GM12892 (cell line): ENCODE measurements at places on chromosomes 2 and 18.

DNA sequence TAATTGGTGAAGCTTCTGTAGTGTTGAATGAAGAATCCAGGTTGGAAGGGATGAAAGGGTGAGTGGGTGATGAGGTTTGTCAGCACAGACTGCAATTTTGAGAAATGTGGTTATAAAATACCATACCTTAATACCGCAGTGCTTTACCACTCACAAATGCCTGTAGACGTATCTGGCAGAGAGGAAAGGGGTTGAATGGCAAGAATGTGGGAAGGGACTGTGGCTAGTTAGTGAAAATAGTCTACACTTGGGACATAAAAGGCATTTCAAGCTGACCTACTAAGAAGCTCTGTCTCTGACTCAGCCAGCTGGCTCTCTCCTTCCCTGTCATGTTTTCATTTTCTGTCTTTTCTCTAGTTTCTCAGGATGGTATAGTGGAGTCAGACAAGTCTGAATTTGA, 25.1 kb downstream of the CDK15 start:
- DNase-seq = no peak

- DNase-seq = no peak
These were observed 11.2 kb upstream of the CYP27C1 start for GRCh38 chr2:127231130-127231865.

GRCh38 chr2:36445185-36445866, 89.7 kb downstream of the CRIM1 start:
- DNase-seq = no peak

- no peak for DNase-seq
These were observed 1.7 kb upstream of the GMPPA start for GRCh38 chr2:219496825-219497494.

- DNase-seq = no peak
These were observed 63.4 kb upstream of the SPTBN1 start for GRCh38 chr2:54392555-54393324.

GRCh38 chr2:122451040-122451439, 695.6 kb downstream of the TSN start:
- DNase-seq = no peak

- no peak for DNase-seq
These were observed 84.3 kb downstream of the MGAT5 start for GRCh38 chr2:134338208-134338607.

GRCh38 chr2:233474308-233475160, 92.0 kb downstream of the USP40 start:
- DNase-seq = no peak

GRCh38 chr2:30975156-30975555, 163.1 kb downstream of the GALNT14 start:
- no peak for DNase-seq

- no peak for DNase-seq
These were observed 53.6 kb upstream of the PKDCC start for GRCh38 chr2:41994233-41994637.

DNA sequence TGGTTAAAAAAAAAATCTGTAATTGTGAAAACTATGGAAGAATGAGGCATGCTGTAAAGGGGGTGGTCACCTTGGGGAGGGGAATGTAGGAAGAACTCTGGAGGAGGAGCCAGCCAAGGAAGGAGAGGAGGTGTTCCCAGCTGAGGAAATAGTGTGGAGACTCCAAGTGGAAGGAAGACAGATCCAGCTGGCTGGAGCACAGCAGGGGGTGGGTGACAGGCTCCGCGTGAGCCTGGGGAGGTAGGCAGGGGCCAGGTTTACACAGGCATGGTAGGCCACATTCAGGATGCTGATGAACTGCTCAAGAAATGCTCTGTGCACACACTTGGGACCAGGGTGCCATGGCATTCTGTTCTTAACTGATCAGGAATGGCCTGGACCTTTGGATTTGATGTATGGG, 16.8 kb downstream of the AFF3 start:
- DNase-seq = no peak

DNA sequence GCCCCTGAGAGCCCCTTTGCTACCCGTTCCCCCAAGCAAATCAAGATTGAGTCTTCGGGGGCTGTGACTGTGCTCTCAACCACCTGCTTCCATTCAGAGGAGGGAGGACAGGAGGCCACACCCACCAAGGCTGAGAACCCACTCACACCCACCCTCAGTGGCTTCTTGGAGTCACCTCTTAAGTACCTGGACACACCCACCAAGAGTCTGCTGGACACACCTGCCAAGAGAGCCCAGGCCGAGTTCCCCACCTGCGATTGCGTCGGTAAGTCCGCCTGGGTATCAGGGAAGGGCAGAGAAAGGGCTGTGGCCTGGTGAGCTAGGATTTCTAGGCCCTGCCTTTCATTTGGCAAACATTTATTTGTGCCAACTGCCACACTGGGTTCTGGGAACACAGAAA, 63.4 kb downstream of the TET3 start:
- no peak for DNase-seq

- no peak for DNase-seq
These were observed 5.7 kb downstream of the PROC start for GRCh38 chr2:127423880-127424279.

DNA sequence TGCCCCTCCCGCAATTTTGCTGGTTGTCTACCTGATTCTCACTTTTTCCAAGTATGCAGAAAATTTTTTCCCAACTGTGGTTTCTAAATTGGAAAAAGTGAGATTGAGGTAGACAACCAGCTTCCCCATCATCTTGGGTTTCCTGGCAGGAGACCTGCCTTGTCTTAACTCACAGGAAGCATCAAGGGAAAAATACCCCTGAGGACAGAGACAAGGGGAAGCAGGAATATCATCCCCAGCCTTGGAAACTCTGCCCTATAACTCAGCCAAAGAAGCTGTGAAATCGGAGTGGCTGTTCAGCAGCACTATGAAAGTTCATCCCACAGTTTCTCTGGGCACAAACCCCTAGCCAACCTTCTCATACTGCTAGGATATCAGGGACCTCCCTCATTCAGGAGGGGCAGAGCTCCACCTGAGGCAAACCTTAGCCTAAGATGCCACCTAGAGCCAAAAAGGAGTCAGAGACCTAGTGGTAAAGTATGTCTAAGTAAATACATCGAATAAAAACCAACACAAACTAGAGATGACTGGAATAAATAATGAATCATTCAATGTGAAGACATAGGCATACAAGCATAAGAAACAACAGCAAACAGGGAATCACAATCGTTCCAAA, 68.2 kb downstream of the ZSWIM2 start:
- DNase-seq = no peak

GRCh38 chr2:100606726-100607343, 44.0 kb downstream of the PDCL3 start:
- no peak for DNase-seq

DNA sequence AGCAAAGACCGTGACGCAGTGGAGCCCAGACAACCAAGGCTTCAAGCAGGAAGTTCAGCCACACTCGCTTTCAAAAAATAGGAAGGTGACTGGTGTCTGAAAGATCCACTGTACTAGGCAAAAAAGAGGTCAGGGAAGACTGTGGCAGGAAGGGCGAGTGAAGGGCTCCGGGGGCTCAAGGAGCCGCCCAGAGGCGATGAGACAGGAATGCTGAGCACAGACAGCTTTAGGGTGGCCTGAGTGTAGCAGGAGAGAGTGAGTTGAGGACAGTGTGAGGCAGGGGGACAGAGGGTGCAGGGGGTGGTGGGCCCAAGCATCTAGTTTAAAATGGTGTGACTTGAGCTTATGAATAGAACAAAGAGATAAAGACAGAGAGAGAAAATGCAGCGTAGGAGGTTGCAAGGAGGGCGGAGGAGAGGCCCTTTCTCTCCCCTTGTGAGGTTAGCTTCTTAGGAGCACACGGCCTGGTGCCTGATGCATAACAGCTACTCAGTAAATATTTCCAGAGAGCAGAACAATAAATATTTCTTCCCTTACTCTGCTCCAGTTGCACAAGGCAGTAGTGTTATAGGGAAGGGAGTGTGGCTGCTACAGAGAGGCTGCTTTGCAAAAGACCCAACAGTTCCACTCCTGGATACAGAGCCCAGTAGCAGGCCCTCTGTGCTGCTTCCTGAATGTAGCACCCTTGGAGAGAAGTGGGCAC, 789.7 kb upstream of the RAB6C start:
- no peak for DNase-seq

- no peak for DNase-seq
These were observed 64.6 kb upstream of the MYO3B start for GRCh38 chr2:170113168-170113894.

DNA sequence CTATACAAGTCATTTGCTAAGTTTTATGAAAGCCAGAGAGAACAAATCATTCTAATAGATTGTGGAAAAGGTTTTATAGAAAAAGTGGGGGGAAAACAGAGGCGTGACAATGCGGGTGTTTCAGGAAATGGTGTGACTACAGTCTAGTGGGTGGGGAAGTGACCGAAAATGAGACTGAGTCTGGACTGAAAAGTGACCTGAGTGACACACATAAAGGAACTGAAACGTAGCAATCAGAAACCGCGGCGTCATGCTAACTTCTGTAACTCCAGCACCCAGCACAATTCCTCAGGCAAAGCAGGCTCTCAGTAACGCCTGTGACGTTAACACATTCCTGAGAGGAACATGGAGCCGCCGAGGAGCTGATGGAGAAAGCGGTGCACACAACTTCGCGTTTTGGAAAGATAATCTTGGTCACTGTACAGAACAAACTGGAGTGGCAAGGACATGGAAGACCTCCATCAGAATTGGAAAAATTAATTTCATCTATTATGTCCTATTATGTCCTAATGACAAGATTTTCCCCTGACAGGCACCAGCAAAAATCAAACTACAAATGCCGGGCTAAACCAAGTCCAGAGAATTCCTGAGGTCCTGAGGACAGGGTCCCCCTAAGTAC, 1.4 kb upstream of the CD226 start:
- peak; percentile 34 for DNase-seq

GRCh38 chr18:10588975-10589374, 63.1 kb downstream of the NAPG start:
- DNase-seq = no peak

GRCh38 chr2:110858135-110858725, 125.9 kb downstream of the ACOXL start:
- peak; percentile 43 for DNase-seq

GRCh38 chr18:10476338-10476791, 21.9 kb downstream of the APCDD1 start:
- DNase-seq = no peak

DNA sequence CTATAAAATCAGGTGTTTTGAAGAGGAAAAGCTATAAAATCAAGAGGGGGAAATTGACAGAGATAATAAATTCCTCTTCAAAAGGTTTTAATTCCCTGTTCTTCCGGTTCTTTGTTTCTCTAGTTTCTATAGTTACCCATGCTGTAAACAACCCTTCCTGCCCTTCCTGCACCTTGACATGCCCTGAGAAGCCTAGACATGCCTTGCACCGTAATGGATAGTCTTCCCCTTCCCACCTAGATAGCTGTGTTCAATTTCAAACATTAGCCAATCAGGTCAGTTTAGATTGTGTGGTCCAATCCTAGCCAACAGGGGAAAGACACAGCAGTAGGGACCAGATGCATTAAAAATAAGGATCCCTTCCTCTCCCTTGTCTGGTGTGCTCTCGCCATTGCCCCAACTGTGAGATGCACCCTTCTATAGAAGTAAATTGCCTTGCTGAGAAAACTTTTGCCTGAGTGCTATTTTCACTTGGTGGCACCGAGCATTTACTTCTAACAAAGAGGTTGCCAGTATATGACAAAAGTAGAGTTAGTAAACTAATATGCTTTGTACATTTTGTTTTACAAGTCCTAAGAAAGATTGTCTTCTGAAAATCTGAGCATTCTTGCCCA, 27.1 kb downstream of the SULT1C4 start:
- no peak for DNase-seq

GRCh38 chr2:113863144-113863543, 26.7 kb upstream of the ACTR3 start:
- no peak for DNase-seq

DNA sequence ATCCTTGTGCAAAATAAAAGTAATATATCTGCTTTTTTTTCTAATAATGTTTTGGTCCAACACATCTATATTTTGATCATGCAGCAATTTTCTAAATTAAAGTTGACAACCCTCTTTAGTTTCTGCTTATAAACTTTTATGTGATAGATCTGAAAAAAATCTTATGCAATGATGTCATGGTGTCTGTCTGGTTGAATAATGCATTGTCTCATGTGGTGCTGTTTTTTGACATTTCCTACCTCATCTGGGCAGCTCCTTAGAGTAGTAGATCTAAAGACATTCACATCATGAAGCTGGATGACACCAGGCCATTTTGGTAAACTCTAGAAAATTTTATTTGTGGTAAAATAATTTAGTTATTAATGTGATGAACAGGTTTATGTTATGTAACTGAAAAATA, 106.8 kb upstream of the FN1 start:
- DNase-seq = no peak

DNA sequence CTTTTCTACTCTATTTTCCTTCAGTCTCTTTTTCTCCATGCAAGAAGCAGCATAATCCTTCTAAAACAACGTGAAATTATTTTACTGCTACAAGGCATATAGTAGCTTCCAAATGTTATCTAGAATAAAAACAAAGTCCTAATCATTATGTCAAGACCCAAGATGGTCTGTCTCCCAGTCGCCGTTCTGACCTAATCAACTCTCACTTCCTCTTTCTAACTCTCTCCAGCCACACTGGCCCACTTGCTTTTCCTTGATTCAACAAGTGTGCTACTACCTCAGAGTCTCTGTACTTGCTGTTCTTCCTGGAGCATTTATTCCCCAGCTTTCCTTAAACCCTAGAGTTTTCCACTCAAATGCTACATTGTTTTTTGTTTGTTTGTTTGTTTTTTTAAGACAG, 1491.2 kb downstream of the LRP1B start:
- no peak for DNase-seq

GRCh38 chr2:86704459-86704971, 15.6 kb upstream of the RMND5A start:
- no peak for DNase-seq

GRCh38 chr18:50127516-50128210, 67.3 kb downstream of the MYO5B start:
- DNase-seq = no peak

DNA sequence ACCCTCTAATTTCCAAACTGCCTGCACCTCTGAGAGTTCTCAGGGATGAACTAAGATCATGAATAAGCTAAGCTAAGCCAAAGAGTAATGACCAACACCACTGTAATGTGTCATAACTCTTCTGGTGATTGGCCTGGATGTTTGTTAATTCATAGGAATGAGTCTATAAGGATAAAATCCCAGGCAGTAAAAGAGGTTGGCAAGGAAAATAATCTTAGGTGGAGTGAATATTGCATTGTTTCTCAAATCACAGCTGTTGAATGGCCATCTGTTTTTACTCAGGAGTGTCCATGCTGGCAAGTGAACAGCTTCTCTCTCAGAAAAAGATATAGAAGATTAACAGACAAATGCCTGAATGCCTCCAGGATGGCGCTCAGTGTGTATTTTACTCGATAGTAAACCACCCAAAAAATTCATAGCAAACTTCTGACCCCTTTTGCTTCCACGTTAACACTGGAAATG, 60.8 kb upstream of the GLS start:
- DNase-seq = no peak
